ENCODE measurements at places on chromosomes 3 and 15.

DNA sequence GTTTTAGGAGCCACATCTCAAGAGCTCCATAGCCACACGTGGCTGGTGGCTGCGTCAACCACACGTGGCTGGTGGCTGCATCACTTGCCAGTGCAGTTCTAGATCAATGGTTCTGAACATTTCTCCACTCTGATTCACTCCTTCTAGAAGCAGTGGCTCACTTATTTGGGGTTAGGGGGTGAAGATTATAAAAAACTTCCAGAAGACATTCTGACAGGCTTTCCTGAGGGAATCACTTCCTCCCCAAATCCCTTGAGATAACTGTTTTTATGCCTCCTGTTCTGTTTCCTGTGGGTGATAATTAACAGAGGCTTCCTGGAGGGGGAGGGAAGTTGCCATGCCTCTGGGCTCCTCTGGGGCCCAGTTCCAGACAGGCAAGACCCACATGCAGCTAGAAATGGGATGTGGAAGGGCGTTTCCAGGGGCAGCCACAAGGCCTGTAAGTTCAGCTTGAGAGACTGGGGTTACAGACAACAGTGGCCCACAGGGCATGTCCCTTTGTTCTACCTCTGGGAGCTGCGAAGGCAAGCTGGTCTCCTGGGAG lies 23.6 kb downstream of the HEG1 start:
- DNase-seq: no peak

GRCh38 chr15:33047077-33047476 lies 147.4 kb downstream of the FMN1 start:
- DNase-seq: no peak

DNA sequence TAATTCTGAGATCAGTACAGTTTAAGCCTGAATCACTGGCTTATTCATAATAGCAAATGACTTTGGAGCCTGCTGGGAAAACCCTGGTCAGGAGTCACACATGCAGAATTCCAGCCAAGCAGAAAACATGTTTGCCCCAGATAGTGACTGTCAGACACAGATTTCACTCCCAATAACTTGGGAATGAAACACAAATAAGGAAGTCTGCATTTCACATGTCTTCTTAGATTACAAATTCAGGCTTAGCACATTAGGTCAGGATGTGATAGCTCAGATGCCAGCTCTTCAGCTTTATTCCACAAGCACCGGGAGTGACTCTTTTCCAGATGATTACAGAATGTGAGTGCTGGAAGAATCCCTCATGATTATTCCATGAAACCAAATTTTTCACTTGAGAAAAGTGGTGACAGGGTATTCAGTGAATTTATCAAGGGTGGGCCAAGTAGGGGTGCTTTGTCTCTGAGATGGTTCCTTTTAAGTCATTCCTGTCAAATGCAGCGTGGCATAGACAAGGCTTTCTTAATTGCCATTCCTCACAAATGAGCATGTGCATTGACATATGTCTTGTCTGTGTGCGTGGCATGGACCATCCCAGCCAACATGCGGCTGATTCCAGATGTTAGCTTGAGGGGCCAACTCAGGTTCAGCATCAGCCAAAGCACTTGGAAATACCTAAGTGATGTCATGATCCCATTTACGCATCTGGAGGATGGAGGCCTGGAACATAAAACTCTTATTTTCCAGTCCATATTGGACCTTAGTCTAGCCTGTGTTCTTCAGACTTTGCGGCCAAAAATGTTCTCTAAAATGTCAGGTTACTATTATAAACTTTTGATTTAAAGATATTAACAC lies 191.0 kb downstream of the EPHB1 start:
- no peak for DNase-seq

DNA sequence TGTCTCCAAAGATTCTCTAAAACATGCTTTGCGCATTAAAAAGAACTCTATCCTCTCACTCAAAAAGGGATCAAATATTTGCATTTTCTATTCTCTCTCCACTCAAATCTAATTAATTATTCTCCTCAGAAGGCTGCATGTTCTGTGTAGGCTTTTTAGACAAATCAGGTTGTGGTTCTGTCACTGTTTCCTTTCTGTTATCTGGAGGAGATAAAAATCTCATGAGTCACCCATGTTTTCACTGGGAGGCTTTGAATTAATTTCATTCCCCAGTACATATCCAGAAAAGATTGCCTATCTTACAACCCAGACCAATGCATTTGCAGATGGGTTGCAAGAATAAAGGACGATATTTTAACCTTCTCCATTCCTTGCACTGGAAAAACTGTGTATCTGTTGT lies 446.5 kb downstream of the GRM7 start:
- DNase-seq: no peak

DNA sequence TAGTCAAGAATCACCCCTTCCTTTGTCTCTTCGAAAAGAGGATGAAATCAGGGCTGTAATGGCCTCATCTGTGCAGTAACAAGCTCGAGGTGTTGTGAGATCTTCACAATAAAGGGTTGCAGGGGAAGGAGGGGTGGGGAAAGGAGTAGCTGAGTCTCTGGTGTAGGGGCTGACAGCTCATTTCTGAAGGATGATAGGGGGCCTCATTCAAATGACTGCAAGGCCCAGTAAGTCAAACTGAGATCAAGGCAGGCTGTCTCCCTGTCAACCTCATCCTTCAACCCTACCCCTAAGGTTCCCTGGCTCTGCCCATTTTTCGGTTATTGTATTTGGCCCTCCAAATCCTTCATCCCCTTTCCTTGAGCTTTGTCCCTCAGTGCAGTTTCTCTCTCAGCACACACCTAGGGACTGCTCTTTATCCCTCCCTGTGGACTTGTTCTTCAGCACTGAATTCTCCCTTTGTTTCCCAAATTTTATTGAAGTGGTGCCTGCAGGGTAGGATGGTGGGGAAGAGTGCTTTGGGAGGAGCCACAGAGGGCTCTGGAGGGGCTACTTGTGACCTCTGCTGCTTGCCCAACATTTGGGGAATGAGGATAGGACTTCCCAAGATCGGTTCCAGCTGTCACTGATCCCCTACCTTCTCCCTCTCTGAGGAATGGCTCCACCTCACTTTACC lies 38.1 kb downstream of the ZNF589 start:
- no peak for DNase-seq

DNA sequence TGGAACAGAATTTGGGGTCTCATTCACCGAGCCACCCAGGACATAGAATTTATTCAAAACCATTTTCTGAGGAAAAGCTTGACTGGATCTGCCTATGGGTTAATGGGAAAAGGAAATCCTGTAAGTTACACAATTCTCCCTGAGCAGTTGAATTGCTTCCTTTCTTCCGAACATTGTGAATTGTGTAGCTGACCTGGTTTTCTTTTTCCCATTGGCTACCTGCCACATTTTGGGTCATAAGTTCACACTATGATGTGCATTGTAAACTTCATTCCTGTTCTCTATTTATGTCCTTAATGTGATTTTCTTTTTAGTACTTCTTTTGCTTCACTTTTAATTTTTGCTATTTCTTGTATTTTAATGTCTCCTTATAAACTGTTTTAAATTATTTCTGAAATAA lies 386.0 kb upstream of the LRRC3B start:
- DNase-seq: no peak

GRCh38 chr15:49134683-49135341 lies 20.6 kb downstream of the COPS2 start:
- DNase-seq: no peak

DNA sequence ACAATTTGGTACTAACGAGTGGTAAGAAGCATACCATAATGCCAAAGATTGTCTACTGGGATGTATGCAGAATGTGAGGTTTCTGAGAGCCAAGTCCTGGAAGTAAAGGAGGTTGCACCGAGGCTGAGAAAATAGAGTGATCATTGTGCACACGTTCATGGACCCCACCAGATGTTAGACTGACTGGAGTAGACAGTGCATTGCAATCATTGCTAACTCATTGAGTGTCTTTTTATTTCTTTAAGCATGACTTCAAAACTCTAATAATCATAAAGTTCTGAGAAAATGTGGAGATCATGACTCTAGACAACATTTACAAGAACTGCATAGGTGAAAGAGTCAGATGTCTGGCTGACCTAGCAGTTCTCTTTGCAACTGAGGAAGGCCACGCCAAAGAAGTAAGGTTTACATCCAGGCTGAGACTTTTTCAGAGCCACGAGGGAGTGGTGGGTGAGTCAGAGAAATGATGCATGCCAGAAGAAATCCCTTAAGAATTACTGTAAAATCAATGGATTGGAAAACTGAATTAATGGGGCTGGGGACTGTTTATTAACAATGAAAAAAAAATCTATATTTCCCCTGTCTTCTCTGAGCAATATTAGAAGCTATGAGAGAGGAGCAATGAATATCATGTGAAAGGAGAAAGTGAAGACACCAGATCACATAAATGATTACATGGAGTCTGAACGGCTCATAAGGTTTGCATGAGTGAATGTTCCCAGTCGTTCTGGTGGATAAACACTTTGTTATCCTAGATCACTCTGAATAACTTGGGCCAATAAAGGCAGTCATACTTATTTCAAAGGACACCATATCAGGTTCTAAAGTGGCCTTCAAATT lies 76.0 kb upstream of the SLC25A26 start:
- no peak for DNase-seq

DNA sequence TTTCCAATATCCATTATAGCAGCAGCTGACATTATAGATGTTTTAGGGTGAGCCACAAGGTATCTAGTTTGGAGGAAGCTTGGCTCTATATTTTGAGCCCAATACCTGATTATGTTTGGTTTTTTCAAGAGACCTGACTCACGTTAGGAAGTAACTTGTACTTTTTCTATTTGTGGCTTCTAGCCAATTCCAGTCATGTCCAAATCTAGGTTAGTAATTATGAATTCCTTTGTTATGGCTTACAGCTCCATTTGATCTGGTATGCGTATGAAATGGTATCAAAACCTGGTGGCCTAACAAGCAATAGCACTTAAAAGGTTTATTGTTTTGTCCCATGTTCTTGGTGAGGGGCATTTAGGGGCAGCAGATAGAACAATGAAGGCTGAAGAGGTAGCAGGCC lies 115.9 kb downstream of the TOP2B start:
- DNase-seq: no peak

DNA sequence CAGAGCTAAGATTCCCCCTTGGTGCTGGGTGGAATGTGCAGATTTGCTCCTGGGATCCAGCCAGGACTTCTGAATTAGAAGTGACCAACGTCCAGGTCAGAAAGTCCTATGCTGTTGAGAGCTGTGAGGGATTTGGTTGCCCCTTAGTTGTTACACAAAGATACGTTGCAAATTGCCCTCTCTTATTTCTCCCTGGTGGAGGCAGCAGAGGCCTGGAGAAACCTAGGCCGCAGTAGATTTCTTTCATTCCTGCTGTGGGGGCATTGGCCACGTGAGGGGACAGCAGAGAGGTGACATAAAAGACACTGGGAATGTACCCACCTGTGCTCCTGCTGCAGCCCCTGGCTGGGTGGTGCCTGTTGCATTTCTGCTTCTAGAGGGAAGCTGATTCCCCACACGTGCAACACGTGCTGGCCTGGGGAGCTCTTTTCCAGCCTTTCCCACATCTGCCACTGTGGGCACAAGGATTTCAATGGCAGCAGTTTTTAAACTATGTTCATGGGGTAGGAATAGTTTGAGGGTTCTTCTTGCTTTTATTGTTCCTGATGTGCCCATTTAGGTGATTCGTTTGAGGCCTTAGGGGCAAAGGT lies 65.7 kb downstream of the SYNM start:
- no peak for DNase-seq

- no peak for DNase-seq
Observed at GRCh38 chr3:192367616-192368015, 359.7 kb downstream of the FGF12 start.

DNA sequence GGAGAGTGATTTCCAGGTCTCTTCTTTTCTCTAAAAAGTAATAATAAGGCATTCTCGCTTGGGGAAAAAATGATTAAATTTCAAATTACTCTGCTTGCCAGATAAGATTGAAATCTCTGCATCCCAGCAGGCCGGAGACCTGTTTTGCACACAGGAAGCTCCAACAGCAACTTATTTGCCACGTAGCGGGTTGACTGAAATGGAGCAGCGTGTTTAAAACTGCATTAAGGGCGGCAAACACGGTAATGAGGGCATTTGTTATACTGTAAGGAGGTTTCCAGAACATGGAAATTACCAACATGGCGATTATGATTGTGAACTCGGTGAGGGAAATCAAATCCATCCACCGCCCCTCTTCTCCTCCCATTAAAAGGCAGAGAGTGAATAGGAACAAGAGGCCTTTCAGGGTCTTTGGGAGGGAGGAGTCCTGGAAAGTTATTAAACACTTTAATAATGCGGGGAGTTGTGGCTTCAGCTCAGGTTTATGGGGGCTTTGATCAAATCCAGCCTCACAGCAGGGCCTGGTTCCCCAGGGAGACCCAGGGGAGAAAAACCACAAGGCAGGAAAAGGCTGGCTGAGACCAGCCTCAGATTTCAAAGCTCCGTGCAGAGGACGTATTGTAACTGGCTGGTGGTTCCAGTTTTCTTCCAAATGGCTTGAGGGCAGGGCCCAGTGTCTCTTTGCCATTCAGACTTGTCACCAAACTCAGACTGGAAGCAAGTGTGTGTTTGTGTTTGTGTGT lies 242.3 kb downstream of the TLE3 start:
- no peak for DNase-seq

DNA sequence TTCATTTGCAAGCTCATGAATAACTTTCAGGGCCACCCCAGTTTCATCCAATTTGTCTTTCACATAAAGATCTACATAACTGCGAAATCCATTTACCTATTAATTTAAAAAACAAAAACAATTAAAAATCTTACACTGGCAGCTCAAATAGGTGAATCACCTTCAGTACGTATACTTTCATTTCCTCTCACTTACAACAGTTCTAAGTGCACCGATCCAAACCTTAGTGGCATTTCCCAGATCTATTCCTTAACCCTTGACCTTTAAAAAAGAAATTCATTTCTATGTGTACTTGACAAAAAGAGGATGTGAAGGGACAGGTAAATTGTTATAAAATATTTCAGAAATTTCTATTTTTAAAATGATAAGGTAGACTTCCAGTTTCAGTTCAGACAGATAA lies 30.8 kb downstream of the TOP2B start:
- DNase-seq: no peak

DNA sequence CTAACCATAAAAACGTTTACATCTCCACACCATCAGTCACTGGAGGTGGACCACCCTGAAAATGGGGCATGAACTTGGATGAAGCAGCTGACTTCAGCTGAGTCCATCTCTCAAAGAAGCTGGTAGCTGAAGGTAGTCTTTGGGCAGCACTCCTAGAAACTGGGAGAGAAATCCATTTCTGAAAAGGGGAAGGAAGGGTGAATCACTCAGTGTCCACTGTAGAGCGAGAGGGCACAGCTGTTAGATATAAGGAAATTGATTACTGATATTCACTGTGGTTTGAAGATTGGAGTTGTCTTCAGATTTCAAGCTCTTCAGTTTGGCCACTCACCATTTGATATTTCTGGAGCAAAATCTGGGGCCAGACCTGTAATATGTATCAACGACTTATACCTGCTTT lies 499.0 kb upstream of the UBE2E2 start:
- DNase-seq: no peak

- DNase-seq: no peak
Observed at GRCh38 chr3:54303517-54304375, 181.4 kb downstream of the CACNA2D3 start.

DNA sequence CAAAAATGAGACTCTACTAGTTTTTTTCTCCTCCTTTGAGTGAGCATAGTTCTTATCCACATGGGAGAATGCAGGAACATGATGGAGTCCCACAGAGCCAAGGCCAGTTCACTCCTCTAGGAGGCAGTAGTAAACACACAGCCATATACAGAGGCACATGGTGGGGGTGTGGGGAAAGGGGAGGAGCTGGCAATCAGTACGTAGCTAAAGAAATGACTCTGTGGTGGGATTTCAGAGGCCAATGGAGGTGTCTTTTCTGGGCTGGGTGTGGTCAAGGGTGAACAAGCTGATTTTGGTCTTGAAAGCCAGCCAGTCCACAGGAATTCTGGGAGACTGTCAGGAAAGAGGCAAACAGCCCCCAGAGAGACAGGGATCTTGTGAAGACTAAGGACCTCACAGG lies 6.6 kb upstream of the RAB11A start:
- DNase-seq: peak; percentile 59

- no peak for DNase-seq
Observed at GRCh38 chr3:14145236-14145635, 20.4 kb downstream of the TMEM43 start.
